ENCODE measurements at places on chromosomes 12 and 14. TPM values are rescaled to one million over a fixed set of nuclear protein-coding genes. Genes with fewer than 3 reads are reported as not detected.

Gene NEUROD4
- polyA plus RNA-seq, result 0.05 TPM

Gene MYO1H
- not detected for polyA plus RNA-seq

Gene RERGL
- polyA plus RNA-seq, result not detected

Gene OTX2
- polyA plus RNA-seq, result not detected

Gene HRK
- not detected for polyA plus RNA-seq

Measured in GM12878 (cell line).